ENCODE measurements at places on chromosomes 1 and 21. TPM values are rescaled to one million over a fixed set of nuclear protein-coding genes. Genes with fewer than 3 reads are reported as not detected.
A peak's percentile ranks its signal among the peaks of the same experiment; 100 is the strongest.

GRCh38 chr1:44333376-44333775 is 21.7 kb downstream of the ERI3 start:
- no peak for DNase-seq

GRCh38 chr1:211753649-211754251 is 76.8 kb downstream of the LPGAT1 start:
- no peak for DNase-seq

DNA sequence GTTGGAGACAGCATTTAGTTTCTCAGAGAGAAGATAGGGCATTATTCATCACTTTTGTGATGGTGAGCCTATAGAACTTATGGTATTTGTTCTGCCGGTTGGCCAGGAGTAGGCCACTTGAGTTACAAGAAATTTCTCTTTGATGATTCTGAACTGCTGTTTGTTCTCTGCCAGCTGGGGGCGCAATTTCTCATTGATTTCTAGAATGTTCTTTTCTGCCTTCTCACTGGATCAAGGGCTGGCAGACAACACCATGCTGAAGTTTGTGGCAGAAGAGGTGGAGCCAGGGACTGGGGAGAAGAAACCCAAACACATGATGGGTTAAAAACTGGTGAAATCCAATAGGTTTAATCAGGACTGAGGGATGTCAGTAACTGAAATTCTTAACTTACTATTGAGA is 360.6 kb downstream of the FAM72C start:
- no peak for DNase-seq

The KCNJ15 gene
- total RNA-seq = not detected

DNA sequence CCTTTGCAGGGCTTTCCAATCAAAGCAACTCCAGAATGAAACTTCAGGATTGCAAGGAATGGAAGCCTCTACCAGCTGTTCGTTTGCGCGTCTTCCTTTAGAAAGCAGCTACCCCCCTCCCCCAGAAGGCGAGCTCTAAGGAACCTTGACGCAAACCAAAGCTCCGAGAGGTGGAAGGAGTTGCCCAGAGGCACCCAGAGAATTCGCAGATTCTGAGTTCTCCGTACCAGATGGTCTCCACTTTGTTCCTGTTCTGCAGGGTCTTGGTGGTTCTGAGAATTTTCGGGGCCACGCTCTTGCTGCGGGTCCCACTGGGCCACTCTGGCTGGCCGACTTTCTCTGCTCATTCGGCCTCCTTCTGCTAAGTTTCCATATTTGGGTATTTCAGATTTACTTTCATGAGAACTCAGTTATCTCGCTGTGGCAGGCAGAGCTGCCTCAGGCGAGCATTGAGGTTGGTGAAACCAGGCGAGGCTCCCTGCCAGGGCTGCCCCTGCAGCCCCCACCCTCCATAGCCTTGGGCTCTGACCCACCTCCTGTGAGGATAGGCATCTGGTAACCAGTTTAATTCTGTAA is 801 bp downstream of the TRAF5 start:
- no peak for DNase-seq

DNA sequence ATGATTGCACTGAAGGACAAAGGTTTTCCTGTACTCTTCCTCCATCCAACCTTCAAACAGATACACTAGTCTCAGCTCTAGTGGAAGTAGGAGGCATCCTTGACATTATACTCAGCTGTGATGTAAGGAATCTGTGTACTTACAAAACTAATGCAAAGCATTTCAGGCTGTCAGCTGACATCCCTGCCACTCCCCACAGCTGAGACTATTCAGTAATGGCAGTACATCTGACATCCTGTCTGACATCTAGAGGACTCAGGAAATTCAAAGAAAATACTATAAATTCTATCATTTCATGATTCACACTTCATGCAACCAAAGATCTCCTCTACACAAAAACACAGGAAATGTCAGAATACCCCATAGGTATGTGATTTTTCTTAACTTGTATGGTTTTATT is 325.8 kb downstream of the SMYD3 start:
- no peak for DNase-seq

The ADAM15 gene
- total RNA-seq = 32.0 TPM

The PLXNA2 gene
- total RNA-seq = 8.7 TPM

The MORC3 gene
- total RNA-seq = 49.6 TPM

The USH2A gene
- not detected for total RNA-seq

DNA sequence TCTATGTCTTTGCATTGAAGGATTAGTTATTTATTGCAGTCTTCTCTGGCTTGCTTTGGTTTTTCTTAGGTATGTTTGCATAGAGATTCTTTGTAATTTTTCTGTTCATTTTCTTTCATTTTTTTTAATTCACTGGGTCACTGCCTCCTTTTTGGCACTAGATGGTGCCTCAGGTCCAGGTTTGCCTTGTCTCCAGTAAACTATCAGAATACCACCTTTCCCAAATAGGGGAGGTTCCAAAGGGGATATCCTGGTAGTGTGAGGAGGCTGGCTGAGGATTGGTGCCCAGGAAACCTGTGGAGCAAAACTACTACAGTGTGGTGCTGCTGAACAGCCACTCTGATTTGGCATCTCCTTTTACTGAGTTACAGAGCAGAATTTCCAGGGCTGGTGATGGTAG is 257.1 kb downstream of the KCTD3 start:
- DNase-seq = no peak

DNA sequence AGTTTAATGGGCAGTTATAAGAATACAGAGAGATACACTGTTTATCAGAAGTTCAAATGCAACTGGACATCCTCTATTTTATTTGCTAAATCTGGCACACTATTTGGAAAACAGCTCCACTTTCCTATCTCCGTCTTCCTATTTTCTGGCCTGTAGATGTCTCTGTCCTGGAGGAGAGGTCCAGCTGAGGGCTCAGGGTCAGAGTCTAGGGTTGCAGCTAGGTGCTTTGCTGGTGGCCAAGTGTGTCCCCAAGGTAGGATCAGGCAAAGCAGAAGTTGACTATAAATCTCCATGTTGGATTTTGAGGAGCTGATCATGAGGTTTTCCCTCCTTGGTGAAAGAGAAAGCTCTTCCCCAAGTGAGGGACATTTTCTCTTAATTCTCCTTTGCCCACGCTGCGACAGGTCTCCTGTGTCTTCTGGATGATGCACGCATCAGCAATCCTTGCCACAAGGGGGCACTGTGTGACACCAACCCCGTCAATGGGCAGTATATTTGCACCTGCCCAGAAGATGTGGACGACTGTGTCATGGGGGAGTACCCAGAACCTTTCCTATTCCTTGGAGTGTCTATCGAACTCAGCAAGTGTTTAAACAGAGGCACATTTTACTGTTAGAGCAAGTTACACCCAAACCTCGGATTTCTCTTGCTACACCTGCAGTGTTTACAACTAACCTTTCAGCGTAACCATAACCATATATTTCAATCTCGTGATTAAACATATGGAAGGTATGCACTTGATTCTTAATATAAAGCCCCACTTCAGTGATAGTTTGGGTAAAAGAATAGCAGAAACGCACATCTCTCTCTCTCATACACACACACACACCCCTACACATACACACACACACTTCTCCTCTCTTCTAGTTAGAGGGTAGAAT is 10.2 kb downstream of the ADAM30 start:
- DNase-seq = peak; percentile 36

GRCh38 chr21:42534421-42535378 is 21.0 kb downstream of the SLC37A1 start:
- DNase-seq = peak; percentile 41

- no peak for DNase-seq
These were observed 124.7 kb downstream of the CLIC6 start for GRCh38 chr21:34793471-34793870.

GRCh38 chr1:5966543-5967205 is 25.6 kb downstream of the NPHP4 start:
- DNase-seq = no peak

DNA sequence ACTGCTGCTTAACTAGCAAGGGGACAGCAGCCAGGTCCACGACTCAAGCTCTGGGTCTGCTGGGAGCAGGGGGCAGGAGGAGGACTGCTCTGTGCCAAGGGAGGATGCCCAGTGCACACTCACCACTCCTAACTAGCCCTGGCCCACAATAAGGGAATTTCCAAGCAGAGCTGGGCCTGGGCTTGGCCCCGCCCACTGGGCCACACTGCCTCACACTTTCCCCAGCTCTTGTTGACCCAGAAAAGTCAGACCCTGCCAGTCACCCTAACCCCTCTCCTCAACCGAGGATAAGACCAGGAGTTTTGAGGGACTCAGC is 18.7 kb downstream of the SLC9A1 start:
- DNase-seq = no peak

DNA sequence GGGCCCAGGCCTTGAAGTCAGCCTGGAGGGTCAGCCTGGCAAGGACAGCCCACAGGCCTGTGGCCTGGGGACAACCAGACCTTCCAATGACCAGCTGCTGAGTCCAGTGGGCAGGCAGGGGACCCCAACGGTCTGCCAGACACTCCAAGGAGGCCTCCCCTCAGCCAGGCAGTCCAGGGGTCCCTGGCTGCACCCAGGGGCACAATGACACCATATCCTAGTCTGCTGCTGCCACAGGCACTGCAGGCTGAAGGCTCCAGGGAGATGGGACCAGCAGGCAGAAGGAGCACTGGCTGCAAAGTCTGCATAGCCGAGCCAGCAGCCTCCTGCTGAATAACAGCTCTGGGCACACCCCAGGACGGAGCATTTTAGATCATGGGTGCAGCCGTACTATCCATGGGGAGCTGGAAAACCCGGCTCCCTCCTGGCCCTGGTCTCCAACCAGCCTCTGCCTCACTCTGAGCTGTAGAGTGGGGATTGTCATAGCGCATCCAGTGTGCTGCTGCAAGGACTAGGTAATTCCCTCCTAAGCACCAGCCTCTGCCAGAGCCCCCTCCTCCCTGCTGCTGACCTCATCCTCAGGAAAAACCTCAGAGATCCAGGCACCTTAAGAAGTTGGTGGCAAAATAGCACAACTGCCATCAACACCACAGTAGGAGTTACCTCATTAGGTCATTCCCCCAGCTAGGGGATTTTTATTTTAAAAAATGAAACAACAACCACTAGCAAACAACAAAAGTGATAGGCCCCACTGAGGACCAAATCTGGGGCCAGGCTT is 4.8 kb upstream of the LAPTM5 start:
- no peak for DNase-seq

GRCh38 chr21:45927851-45928850 is 53.4 kb upstream of the COL6A1 start:
- DNase-seq = no peak

The FAM167B gene
- 0.19 TPM for total RNA-seq

- no peak for DNase-seq
These were observed 11.0 kb downstream of the RWDD3 start for GRCh38 chr1:95245029-95245428.

The FCMR gene
- total RNA-seq = 11.7 TPM

DNA sequence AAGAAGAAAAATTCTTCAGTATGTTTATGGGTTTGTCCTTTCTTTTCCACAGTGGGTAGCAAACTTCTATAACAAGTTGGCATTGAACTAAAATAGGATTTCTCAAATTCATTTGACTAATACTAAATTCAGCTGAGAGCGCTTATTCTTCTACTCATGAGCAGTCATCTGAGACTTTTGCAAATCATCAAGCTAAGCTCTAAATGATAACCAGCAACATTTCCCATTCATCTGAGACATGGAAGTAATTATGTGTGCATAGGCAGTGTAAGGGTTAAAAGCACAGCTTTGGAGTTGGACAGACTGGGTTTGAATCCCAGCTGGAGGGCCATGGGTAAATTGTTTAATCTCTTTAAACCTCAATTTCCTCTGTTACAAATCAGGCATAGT is 18.3 kb upstream of the CNR2 start:
- DNase-seq = no peak

DNA sequence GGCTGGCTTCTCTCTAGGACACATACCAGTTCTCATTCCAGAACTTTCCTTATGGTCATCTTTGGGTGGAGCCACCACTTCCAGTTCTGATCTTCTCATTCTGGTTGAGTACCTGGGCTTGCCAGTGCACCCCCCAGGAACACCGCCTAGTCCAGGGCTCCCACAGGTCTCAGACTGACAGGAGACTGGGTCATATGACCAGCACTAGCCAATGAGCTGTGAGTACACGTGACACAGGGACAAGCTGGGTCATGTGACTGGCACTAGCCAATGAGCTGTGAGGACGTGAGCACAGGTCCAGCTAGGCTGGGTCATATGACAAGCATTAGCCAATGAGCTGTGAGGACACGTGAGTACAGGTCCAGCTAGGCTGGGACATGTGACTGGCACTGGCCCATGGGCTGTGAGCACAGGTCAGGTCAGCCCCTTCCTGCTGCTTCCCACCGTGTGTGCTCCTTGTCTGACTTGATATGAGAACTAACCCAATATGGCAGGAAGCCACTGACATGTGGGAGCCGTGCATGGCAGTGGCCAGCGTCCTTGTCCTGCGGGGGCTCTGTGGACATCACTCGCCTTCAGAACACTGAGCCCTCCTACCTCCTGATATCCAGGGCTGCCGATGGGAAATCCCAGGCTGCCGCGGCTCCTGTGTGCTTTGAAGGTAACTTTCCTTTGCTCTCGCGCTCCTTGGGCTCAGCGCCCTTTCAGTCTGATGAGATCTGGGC is 22.7 kb downstream of the KRTAP10-1 start:
- no peak for DNase-seq

GRCh38 chr1:246687002-246687401 is 37.2 kb upstream of the SCCPDH start:
- DNase-seq = no peak

DNA sequence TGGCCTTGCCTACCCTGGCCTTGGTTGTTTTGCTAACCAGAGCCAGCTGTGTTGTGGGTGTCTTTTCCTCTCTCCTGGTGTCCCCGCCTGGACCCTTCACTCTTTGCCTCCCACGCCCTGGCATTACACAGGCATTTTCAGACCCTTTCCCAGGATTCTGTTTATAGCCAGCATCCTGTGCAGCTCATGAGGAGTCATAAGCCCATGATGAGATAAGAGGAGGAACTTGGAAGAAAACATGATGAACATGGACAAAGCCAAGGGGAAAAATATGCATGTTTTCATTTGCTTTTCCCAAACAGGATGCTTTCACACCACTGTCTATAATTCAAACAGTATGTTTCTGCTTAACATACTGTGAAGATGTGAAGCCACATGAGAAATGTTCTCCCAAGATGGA is 18.7 kb upstream of the WARS2 start:
- no peak for DNase-seq

- DNase-seq = no peak
These were observed 77.2 kb downstream of the MPZL1 start for GRCh38 chr1:167798952-167799351.

GRCh38 chr1:158371188-158371953 is 17.7 kb downstream of the CD1E start:
- DNase-seq = no peak

- DNase-seq = no peak
These were observed 2.8 kb downstream of the DIRAS3 start for GRCh38 chr1:68047659-68048026.

GRCh38 chr1:223208164-223209076 is 65.4 kb upstream of the TLR5 start:
- peak; percentile 94 for DNase-seq

The ADGRL4 gene
- total RNA-seq = not detected

The LEPROT gene
- total RNA-seq = 91.5 TPM

All from SJSA1 (cell line).